Stimulated activated CD8-positive, alpha-beta memory T cell treated with anti-CD3 and anti-CD28 coated beads, Interleukin-4, amount 100 ng/mL, for 1 hour (primary cell): ENCODE measurements at places on chromosomes 7 and 10.
A peak's percentile ranks its signal among the peaks of the same experiment; 100 is the strongest.

- DNase-seq = no peak
Observed at GRCh38 chr7:70571961-70572360, 560.0 kb upstream of the GALNT17 start.

DNA sequence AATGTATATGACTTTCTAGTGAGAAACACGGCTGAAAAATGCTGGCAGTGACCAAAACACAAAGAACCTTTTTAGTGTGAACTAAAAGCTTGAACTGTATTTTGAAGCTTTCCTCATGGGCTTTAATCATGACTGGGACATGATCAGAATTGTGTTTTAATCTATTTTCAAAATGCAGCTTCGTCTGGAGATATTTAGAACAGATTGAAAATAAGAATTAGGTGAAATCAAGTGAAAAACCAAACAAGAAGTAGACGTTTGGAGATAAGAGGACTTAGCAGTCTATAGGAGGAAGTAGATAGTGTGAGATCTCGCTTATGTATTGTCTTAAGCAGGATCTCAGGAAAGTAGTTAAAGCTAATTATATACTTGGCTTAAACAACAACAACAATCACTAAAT lies 865.4 kb upstream of the MBL2 start:
- no peak for DNase-seq

- no peak for DNase-seq
Observed at GRCh38 chr10:117574498-117575146, 32.1 kb downstream of the EMX2 start.

DNA sequence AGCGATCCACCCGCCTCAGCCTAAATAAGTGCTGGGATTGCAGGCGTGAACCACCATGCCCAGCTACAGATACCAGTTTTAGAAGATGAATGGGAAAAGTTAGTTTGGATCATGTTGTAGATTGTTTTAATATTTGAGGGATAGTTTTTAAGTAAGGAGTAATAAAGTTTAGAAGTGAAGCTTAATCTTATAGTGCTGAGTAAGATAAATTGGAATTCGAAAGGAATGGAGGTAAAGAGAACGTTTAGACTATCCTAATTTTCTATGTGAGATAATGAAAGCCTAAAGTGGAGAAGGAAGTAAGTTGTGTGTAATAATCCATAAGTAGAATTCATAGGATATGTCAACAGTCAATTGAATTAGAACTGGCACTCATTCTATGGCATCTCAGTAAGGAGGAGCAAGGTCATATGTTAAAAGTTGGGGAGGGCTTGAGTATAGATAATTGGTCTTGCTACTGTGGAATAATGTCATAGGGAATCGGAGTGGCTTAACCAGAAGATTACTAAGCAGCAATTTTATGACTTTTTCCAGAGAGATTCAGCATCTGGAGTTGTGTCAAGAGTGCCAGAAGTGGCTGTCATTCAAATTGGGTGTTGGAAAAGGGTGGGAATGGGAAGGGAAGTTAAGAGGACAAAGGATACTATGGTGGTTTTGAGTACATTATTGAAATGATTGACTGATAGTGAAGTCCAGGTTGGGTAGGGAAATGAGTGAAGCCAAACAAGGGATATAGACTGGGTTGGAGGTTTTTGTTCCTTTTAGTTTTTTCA lies 12.1 kb downstream of the TAX1BP1 start:
- DNase-seq = no peak

DNA sequence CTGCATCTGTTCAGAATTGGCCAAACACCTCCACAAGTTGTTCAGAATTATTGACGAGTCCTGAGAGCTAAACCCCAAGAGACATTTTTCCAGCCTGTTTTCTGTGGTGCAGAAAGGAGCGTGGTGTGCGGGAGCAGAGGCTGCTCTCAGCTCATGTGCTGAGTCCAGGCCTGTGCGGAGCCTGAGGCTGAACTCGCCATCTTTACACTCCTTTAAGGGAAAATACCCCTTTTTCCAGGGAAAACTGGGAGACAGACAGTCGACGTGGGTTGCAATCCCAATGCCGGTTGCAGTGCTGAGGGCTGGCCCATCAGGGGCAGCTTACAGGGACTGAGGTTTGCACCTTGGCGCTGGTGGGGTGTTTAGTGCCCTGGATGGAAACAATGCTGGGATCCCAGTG lies 112.2 kb downstream of the ADARB2 start:
- DNase-seq = no peak

GRCh38 chr10:46092524-46093081 lies 46.5 kb upstream of the MSMB start:
- no peak for DNase-seq

DNA sequence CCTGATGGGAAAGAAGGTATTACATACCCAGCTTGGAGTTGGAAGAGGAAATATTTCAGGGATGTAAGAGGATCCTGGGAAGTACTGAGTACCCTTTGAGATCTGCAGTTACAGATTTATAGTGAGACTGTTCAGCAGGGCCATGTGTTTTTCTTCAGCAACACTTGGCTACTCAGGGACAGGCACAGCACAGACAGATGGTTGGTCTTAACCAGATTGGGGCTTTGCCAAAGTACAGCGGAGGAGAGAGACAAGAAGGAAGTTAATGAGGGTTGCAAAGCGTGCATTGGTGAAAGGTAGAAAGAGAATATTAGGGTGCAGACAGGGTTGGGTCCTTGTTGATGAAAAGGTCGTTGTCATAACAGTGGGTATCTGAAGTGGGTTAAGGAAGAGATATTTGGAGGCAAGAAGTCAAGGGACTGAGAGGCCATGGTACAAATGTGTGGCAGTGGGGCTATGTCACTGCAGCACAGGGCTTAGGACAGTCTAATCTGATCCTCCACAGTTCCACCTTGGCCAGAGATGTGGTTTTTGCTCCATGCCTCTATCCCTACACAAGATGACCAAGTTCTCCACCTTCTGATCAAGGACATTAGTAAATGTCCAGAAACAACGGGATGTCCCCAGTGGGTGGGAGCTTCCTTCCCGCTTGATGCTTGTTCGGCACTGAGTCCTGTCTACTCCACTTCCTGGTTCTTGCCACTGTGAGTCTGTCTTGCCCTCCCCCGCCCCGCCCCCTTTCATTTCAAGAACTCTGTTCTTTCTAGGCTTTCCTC lies 18.9 kb upstream of the DNAJC1 start:
- peak; percentile 6 for DNase-seq

DNA sequence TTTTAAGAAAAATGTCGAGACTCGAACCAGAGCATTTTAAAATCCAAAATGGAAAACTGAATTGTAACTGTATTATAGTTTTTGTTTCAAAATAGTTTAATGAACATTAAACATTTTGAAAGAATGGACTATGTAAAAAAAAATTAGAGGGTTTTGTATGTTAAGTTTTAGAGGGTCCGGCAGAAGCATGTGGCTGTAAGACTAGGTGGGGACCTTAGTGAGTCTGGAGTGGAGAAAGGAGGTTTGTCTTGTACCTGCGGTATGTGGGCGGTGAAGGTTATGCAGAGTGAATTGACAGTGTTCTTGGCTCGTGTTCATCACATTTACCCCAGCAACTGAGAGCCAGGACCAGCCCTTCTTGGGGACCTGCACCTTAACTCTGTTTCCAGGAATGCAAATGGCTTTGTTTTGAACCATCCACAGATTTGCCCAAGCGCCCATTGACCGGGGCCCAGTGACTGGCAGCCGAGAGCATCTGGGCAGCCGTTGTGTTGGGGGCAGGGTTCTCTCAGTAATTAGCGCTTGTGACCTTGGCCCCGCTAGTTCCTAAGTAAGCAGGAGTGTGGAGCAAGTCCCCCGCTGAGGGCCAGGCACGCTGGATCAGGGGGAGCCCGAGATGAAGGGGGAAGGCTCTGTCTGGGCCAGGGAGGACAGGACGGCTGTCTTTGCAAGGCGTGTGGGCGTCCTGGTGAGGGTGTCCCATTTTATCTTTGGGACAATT lies 1.4 kb upstream of the KLF6 start:
- DNase-seq = no peak

DNA sequence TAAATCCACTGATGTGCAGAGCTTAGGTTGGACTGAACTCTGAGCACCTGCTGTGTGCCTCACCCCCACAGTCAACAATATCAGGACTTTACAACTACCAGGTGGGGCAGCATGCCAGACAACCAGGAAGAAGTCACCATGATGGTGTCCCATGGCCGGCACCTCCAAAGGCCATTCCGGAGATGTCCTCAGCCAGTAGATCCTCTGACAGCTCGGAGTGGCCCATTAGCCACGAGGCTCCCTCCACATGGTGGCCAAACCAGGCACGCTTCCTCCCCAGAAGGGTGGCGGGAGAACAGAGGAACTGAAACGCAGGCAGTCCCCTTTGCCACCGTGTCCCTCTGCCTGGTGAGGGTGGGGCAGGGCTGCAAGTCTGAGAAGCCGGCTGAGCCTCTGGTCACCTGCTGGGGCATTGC lies 390.0 kb downstream of the TNS3 start:
- DNase-seq = no peak

GRCh38 chr10:46516660-46517416 lies 39.6 kb downstream of the GPRIN2 start:
- DNase-seq = no peak

GRCh38 chr10:26485150-26485941 lies 47.2 kb downstream of the APBB1IP start:
- no peak for DNase-seq

GRCh38 chr10:89114846-89115625 lies 92.1 kb downstream of the CH25H start:
- DNase-seq = no peak

DNA sequence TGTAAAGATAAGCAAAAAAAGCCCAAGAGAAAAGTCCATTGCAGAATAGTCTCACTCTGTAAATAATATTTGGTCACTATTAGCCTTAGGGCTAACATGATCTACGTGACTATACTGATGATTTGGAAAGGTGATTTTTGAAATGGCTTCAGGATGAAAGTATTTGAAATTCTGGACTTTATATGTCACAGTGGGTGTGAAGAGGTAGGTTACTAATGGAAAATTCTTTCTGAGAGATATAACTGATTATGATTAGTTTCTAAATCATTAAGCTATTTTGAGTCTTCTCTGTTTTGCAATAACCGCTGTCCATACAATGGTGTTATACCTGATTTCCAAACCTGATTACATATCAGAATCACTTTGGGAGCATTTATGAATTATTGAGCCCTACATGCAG lies 20.1 kb upstream of the HBP1 start:
- no peak for DNase-seq

DNA sequence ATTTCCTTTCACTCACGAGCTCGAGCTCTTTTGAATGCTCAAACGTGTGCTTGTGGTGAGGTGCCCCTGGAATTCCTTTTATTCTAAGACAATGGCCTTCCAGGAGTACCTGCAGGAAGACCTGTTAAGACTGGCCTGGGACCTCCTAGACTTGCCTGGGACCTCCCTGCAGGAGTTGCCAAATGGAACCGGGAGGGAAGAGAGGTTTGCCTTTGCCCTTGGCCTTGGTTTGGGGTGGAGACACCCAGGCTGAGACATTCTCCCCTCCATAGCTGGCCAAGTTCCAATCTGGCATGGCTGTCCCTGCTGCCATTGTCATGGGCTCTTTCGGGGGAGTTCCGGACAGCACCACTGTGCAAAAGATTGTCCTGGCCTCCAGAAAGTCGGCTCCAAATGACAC lies 39.7 kb downstream of the DNAJB12 start:
- no peak for DNase-seq

DNA sequence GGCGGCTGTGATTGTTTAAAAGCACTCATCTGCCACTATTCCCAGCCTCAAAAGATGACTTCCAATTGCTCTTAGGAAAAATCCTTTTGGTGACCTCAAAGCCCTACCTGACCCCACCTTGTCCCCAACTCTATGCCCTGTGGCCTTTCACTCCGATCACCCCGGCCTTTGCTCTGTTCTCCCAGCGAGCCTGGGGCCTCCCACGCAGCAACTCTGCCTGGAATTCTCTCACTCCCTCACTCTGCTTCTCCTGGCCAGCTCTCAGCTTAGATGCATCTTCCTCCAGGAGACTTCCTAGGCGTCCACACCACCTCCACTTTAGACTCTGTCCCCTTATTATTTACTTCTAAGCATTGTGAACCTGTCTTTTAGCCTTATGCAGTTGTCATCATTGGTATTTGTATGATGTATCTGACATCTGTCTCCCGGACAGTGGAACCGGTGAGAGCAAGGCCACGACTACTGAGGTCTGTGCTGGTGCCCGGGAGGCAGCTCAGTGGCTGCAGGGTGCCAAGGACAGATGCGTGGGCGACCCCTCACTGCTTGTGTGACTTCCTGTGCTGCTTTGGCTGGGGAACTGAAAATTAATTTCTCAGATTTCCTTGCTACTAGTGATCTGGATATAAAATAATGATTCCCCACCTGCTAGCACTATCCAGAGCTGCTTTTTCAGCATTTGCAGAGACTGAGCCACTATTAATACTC lies 63.0 kb downstream of the PIP4K2A start:
- no peak for DNase-seq

- no peak for DNase-seq
Observed at GRCh38 chr7:22610951-22611757, 111.2 kb upstream of the STEAP1B start.

- no peak for DNase-seq
Observed at GRCh38 chr7:156604836-156605695, 35.5 kb upstream of the RNF32 start.

- no peak for DNase-seq
Observed at GRCh38 chr7:142372727-142373126, 114.9 kb upstream of the PRSS58 start.

DNA sequence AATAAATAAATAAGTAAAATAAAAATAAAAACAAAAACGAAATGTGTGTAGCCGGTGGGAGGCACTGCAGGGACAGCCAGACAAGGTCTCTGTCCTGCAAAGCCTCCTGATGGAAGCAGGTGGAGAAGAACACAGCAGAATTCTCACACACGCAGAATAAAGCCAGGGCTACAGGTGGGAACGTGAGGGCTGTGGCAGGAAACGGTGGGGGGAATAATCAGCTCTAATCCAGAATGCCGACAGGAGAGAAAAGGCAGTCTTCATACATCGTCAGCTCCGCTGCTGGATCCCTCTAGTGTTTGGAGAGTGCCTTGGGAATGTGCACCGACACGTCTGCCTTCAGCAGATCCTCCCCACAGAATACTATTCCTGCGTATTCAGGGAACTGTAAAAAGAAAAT lies 6.8 kb upstream of the SNX8 start:
- no peak for DNase-seq
